Thoracic aorta (tissue), 2 donors: ENCODE measurements at places on chromosomes 12 and 14.

DNA sequence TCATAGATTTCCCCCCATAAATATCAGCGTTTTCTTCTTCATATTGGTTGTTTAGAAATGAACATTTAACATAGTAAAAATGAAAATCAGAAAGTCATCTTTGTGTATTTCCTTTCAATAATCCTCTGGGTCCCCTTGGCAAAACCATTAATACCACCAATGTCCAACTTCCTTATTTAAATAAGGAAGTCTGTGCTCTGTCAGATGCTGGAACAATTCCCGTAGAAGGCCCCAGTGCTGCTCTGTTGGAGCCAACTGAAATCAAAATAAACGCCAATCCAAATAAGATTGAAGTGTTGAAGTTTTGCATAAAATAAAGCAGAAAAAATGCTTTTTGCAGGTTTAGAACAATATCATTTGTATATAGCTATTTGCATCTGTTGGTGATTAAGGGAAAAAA is 93.1 kb downstream of the PPM1H start:
- no peak for DNase-seq

DNA sequence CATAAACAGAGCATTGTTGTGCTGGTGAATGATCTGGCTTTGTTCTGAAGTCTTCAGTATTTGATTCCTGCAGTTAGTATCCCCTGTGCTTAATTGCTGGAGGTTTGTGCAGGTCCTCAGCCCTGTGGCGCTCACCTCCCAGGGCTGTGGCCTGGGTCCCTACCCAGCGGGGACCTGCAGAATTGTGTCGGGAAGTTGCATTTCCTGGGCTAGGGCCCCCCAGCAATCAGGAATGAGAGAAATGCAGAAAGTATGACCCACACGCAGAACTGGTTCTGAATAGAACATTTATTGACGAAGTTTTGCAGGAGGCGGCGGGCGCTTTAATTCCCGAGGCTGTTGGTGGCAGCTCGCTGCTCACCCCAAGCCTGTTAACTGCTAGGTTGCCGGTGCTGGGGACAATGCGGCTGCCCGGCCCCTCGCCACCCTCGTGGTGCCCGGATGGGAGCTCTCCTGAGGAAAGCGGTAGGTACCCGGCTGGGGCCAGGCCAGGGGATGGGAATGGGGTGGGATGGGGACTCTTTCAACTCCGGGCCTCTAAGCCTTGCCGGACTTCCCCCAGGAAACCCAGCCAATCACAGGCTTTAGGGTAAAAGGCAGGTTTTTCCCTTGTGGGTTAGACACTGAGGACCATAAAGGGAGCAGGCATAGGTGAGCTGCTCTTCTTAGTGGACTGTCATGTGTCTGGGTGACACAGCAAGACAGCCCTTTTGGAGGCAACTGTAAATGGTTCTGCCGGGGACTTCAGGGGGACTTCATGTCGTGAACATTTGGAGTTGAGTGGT is 11.6 kb downstream of the PLEKHG3 start:
- no peak for DNase-seq

- DNase-seq, result no peak
Measured at GRCh38 chr14:34081576-34082136, 130.8 kb upstream of the EGLN3 start.

DNA sequence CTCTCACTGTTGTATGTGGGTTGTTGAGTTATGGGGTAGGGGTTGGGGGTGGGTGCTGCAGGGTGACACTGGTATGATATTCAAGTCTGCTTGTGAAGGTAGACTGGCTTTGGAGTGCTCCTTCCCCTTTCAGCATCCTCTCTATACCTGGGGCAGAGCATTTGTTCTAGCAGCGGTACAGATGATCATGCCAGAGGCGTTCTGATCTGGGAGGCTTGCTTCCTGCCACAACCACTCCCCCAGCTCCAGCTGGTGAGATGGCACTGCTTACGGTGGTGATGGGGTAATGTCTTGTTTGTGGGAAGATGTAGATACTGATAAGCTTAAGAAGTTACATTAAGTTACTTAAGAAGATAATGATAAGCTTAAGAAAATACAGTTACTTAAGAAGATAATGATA is 131.8 kb downstream of the ERC1 start:
- DNase-seq, result no peak

- no peak for DNase-seq
Measured at GRCh38 chr12:68890701-68891113, 42.3 kb downstream of the CPM start.

- DNase-seq, result no peak
Measured at GRCh38 chr12:110354172-110354780, 49.2 kb downstream of the ANAPC7 start.

DNA sequence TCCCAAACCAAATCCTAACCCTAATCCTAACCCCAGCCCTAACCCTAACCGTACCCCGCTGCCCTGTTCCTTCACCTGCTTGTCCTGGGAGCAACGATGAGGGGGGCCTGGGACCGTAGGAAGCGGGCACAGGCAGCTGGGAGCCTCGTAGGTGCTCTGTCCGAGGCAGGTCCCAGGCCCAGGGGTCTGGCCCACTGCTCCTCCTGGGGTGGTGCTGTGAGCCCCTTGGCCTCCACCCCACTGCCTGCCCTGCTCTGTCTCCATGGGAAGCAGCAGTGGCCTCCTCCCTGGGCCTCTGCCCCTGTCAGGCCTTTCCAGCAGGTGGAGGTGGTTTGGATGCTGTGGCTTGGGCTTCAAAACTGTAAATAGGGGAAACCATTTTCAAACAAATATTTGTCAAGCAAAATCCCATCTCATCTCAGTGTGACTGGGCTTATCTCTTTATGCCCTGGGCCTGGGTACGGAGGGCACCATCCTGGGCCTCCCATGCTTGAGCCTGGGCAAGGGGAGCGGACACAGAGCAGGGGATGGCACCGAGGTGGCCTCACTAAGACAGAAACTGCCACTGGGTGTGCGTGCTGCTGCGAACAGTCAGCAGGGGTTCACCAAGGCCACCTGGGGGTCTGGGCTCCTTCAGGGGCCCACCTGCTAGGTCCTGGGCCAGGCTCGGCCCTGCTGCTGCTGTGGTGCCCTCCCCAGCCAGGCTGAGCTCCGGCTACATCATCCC is 3.7 kb upstream of the BEGAIN start:
- DNase-seq, result no peak

- no peak for DNase-seq
Measured at GRCh38 chr12:53211476-53212381, 4.7 kb upstream of the ITGB7 start.

- no peak for DNase-seq
Measured at GRCh38 chr14:86973177-86973576, 1019.8 kb downstream of the GALC start.

GRCh38 chr12:108517288-108518100 is 2.4 kb downstream of the FICD start:
- no peak for DNase-seq

GRCh38 chr12:104136577-104136976 is 1.4 kb downstream of the NFYB start:
- DNase-seq, result no peak

- no peak for DNase-seq
Measured at GRCh38 chr14:36105401-36105800, 71.1 kb downstream of the PTCSC3 start.

GRCh38 chr14:23735394-23735793 is 99.2 kb downstream of the DHRS2 start:
- DNase-seq, result no peak

- no peak for DNase-seq
Measured at GRCh38 chr14:101505236-101505970, 55.9 kb upstream of the DIO3 start.

DNA sequence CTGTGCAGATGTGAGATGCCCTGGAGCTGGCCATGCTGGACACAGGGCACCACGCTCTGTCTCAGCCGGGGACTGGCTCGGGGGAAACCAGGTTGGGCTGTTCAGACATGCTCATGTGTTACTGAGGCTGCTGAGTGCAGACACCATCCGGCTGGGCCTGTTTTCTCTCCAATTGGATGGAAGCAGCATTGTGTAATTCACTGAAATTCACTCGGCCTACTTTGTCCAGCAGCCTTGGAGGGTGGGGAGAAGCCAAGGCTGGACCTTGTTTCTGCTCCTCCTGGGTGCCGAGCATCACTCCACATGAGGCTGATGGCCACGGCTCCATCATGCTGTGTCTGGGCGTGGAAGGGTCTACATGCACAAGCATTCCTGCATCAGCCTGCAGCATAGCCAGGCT is 130.7 kb downstream of the SMOC1 start:
- DNase-seq, result no peak

GRCh38 chr12:124240493-124240892 is 54.4 kb upstream of the RFLNA start:
- DNase-seq, result no peak

- DNase-seq, result no peak
Measured at GRCh38 chr14:42174357-42174756, 567.7 kb downstream of the LRFN5 start.

GRCh38 chr14:35403114-35403602 is 1.4 kb downstream of the NFKBIA start:
- no peak for DNase-seq

- no peak for DNase-seq
Measured at GRCh38 chr14:50366589-50366988, 30.1 kb downstream of the CDKL1 start.

DNA sequence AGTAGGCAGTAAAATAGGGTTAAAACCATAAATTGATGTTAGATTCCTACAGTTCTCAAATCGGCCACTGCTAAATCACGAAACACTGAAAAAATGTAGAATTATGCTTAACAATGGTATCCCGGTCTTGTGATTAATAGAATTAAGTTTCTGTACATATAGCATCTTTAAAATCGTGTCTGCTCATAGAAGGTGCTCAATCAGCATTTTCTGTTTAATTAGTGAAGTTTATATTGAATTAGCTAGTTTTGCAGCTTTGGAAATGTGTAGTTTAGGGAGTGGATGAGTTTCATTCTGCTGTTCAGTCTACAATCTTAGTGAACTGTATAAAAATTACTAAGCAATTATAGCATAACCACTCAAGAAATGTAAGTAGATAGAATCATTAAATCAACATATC is 1075.8 kb upstream of the FLRT2 start:
- DNase-seq, result no peak

GRCh38 chr12:106108185-106108835 is 30.4 kb downstream of the NUAK1 start:
- DNase-seq, result no peak

DNA sequence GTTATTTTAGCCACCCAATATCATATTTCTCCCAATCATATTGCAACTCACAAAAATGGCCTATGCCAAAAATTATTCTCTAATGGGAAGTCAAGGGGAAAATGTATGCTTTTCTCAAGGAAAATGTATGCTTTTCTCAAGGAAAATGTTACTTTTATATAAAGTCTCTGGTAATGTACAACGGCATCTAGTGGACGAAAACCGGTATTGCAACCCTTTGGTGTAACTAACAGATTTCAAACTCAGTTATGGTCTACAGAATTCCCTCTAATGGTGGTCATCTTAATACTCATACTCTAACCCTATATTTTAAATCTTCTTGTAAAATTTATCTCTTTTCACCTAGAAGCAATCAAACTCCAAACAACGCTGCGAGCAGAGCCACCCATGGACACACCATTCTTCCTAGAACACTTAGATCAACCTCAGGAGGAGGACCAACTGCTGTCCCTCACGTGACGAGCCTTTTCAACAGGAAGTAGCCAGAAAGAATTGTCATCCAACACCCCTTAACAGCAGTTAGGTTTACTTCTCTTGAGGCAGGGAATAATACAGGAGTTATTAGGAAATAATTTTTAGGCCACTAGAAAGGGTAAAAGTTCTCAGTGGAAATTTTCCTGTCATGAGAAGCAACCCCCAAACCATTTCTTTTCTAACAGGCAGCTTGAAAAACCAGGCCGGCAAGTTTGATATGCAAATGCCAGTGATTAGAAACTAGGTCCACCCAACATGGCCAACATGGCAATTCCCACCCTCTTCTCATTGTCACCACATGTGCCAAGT is 20.1 kb downstream of the APOBEC1 start:
- no peak for DNase-seq

- DNase-seq, result no peak
Measured at GRCh38 chr12:121003650-121004049, 12.6 kb downstream of the C12orf43 start.

- no peak for DNase-seq
Measured at GRCh38 chr12:132014092-132014914, 64.6 kb downstream of the EP400 start.
